Prostate gland (tissue), 2 donors: ENCODE measurements at places on chromosomes 2 and 18. TPM values are rescaled to one million over a fixed set of nuclear protein-coding genes. Genes with fewer than 3 reads are reported as not detected.

- no peak for DNase-seq
Observed at GRCh38 chr2:58702302-58702885, 461.3 kb upstream of the FANCL start.

DNA sequence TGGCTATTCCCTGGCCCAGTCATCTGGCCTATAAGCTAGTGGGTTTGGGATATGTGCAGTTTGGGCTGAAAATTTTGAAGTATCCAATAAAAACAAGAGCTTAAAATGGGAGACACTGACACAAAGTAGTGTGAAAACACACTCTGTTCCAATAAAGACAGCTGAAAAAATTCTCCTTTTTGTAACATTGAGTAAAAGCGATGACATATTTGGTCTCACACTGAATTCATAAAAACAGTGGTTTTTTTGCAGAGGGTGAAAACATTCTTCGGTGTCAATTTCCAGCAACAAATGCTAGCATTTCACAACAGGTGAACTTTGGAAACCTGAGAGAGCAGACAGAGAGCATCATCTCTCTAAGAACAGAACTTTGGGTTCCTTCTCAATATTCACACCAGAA is 142.2 kb downstream of the OSR1 start:
- no peak for DNase-seq

DNA sequence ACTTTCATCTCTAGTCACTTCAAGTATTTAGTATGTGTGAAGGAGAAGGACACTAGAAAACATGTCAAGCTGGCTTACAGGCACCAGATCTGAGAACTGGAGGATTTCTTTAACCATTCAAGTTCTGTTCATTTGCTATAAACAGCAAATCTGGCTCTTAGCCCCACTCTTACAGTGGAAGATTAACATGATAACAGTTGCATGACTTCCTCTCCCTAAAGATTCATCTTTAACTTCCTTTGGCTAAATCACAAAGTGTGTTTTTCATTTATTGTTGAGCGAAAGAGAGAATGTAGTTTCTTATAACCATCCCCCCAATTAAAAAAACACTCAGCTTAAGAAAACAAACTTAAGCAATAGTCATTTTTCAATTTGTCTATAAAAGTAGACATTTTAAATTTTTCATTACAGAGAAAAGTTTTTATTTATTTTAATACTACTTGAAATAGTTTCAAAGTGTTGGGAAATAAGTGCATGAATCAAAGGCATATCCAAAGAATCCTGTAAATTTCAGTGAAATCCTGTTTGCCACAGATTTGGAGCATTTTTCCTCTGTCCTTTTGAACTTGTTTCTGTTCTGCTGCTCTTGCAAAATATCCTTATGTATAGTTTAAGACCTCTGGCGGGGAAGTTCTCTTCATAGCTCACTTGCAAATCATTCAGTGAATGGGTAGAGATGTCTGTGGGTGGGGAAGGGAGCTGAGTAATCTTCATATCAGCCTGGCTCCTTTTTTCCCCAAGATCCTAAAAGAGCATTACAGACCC is 241.0 kb upstream of the RBBP8 start:
- DNase-seq, result no peak

Gene SCG2
- 1.0 TPM for total RNA-seq

Gene EML6
- total RNA-seq, result 0.46 TPM

DNA sequence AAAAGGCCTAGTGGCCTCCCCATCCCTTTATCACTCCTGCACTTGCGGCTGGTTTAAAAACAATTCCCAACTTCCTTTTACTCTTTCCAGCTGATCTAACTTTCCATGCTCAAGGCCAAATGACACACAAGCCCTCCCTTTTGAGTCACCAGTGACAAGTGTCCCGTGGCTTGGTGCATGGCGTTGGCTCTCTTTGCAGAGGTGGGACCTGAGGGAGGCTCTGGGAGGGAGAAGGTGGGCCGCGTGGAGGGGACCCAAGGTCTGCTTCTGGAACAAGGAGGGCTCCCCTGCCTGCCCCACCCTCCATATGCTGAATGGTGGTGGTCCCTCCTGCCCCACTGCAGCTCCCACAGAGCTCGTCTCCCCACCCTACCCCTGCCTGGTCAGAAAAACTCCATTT is 30.8 kb upstream of the HPCAL1 start:
- DNase-seq, result no peak

- DNase-seq, result no peak
Observed at GRCh38 chr2:2192091-2192955, 138.8 kb downstream of the MYT1L start.

Gene RSAD2
- total RNA-seq, result 8.3 TPM

- no peak for DNase-seq
Observed at GRCh38 chr2:129870685-129871241, 108.7 kb upstream of the RAB6C start.

GRCh38 chr2:240235811-240236210 is 95.4 kb upstream of the OTOS start:
- no peak for DNase-seq

Gene TP53I3
- 16.2 TPM for total RNA-seq
